GM12864 (cell line): ENCODE measurements at places on chromosomes 1 and 21.

GRCh38 chr1:97905141-97905940 lies 15.5 kb downstream of the DPYD start:
- DNase-seq: no peak

DNA sequence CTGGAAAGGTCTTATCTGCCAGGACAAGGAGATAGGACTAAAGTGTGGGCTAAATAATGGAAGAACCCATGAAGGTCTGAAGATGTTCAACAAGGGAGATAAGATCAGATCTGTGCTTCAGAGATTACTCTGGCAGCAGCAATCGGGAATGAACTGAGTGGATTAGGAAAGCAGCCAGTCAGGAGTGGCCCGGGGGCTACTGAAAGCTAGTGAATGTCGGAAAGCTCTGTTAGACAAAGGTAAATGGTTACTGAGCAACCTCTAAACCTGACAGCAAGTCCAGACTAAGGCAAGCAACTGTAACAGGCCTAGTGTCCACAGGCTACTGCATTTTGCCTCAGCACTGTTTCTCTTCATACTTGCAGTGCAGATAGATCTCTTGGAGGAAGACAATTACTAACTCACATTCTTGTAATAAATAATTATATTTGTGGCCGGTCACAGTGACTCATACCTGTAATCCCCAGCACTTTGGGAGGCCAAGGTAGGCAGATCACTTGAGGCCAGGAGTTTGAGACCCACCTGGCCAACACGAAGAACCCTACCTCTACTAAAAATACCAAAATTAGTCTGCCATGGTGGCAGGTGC lies 12.5 kb downstream of the IQGAP3 start:
- DNase-seq: no peak

DNA sequence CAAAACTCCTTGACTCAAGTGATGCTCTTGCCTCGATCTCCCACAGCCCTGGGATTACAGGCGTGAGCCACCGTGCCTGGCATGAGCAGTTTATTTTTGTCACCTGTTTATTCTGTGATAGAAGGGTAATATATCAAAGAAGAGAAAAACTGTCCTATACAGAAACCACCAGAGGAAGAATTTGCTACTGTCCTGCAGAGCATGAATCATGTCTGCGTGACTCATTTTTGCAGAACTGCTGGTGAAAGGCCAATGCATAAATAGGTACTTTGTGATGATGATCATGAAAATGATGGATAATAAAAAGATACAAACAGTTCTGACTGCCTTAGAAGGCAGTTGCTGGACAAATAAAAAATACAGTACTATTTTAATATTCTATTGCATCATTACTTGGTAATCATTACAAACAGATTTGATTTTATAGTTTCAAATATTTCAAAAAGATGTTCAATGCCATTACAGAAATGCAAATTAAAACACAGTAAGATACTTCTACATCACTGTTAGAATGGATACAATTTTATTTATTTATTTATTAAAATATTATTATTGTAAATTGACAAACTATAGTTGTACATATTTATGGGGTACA lies 26.5 kb downstream of the RIPPLY3 start:
- no peak for DNase-seq

DNA sequence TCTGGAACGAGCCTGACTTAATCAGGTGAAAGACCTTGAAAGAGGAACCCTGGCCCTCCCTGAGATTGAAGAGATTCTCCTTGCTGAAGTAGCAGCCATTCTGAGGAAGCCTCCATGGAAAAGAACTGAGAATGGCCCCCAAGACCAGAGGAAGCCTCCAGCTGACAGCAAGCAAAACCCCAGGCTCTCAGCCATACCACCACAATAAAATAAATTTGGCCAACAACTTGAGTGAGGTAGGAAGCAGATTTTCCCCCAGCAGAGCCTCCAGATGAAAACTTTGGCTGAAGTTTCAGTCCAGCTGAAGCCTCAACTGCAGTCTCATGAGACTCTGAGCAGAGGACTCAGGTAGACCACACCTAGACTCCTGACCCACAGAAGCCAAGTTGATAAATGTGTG lies 34.0 kb upstream of the SLAMF9 start:
- no peak for DNase-seq
